ENCODE measurements at places on chromosomes 6 and 20. TPM values are rescaled to one million over a fixed set of nuclear protein-coding genes. Genes with fewer than 3 reads are reported as not detected.

GRCh38 chr6:118719351-118720124 lies 68.1 kb upstream of the CEP85L start:
- H3K4me3 ChIP-seq = no peak overlapping the region
- H3K27ac ChIP-seq = no peak overlapping the region
- H3K36me3 ChIP-seq = no peaks in the 10 kb centered on the region
- no peaks in the 10 kb centered on the region for H3K4me1 ChIP-seq
- H3K27me3 ChIP-seq = no peaks in the 10 kb centered on the region

DNA sequence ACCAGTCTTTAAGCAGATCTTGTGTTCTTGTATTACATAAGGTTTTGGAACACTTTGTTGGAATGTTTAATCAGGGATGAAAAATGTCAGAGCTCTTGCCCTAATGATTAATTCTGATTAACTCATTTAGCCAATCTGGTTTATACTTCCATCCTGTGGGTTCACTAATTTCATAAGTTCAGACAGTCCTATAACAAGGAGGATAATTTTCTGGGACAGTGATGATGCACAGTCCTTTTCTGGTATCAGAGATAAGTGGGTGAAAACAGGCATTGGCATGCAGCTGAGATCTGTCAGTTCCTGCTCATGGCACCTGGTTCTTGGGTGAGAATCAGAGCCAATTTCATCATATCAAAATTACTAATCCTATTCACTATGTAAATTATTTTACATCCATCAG lies 125.0 kb upstream of the LAMA2 start:
- no peak overlapping the region for H3K27ac ChIP-seq
- H3K4me3 ChIP-seq = no peak overlapping the region
- H3K27me3 ChIP-seq = no peaks in the 10 kb centered on the region
- no peak for DNase-seq
- no peaks in the 10 kb centered on the region for H3K4me1 ChIP-seq

- peaks cover 51% of the 10 kb centered on the region for H3K27me3 ChIP-seq
- H3K4me3 ChIP-seq = no peak overlapping the region
- DNase-seq = no peak
- no peaks in the 10 kb centered on the region for H3K36me3 ChIP-seq
Measured at GRCh38 chr6:12866422-12867029, 150.0 kb downstream of the PHACTR1 start.

- H3K4me1 ChIP-seq = peaks cover 7% of the 10 kb centered on the region
- no peaks in the 10 kb centered on the region for H3K36me3 ChIP-seq
- no peak overlapping the region for H3K27ac ChIP-seq
- H3K4me3 ChIP-seq = no peak overlapping the region
- no peaks in the 10 kb centered on the region for H3K27me3 ChIP-seq
Measured at GRCh38 chr6:110662490-110663211, 152.6 kb downstream of the CDK19 start.

DNA sequence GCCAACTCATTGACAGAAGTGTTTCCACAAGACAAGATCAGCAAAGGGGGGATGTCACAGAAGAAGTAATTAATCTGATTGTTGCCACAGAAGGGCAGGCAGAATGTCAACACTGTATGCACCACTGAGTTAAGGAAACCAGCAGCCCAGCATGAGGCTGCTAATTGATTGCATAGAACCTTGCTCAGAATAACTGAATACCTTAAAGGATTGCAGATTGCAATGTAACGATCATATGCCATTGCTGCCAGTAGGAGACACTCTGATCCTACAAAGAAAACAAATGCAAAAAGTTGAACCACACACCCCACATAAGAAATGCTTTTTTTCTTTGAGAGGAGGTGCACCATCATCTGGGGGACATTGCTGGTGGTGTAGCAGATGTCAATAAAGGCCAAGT lies 13.1 kb downstream of the OR5V1 start:
- no peaks in the 10 kb centered on the region for H3K36me3 ChIP-seq
- DNase-seq = no peak
- H3K4me3 ChIP-seq = no peak overlapping the region
- no peaks in the 10 kb centered on the region for H3K4me1 ChIP-seq
- H3K27me3 ChIP-seq = no peaks in the 10 kb centered on the region

- no peaks in the 10 kb centered on the region for H3K27me3 ChIP-seq
- H3K36me3 ChIP-seq = no peaks in the 10 kb centered on the region
- H3K4me3 ChIP-seq = no peak overlapping the region
Measured at GRCh38 chr6:152587473-152587872, 49.7 kb downstream of the SYNE1 start.

- no peak overlapping the region for H3K27ac ChIP-seq
- DNase-seq = no peak
- no peak overlapping the region for H3K4me3 ChIP-seq
- H3K36me3 ChIP-seq = no peaks in the 10 kb centered on the region
- H3K4me1 ChIP-seq = no peaks in the 10 kb centered on the region
Measured at GRCh38 chr6:110523451-110524021, 47.1 kb upstream of the SLC22A16 start.

GRCh38 chr20:47042464-47042863 lies 147.8 kb downstream of the EYA2 start:
- H3K4me3 ChIP-seq = no peak overlapping the region
- H3K27me3 ChIP-seq = no peaks in the 10 kb centered on the region
- no peaks in the 10 kb centered on the region for H3K36me3 ChIP-seq

DNA sequence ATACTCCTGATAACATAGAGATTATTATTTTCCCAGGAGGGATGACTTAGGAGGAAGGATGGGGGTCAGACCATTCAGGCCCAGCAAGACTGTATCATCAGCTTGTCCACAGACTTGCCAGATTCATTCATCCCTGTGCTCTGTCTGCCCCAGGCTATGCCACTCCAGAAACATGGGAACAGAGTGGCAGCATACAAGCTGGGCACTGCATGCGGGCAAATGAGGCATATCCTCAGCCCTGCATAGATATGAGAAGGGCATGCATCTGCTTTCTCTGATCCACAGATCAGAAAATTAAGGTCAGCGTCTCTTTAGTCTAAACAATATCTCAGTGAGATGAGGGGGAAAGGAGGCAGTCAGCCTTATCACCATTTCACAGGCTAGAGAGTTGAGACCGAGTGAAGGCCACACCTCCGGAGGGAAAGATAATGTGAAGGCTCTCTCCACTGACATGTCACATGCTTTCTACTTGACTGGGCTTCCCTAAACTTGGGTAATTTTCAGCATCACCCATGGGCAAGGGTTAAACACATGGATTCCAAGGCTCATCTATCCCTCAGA lies 140.5 kb downstream of the TFAP2B start:
- no peaks in the 10 kb centered on the region for H3K27me3 ChIP-seq
- H3K36me3 ChIP-seq = no peaks in the 10 kb centered on the region
- DNase-seq = no peak

- no peaks in the 10 kb centered on the region for H3K36me3 ChIP-seq
- H3K4me1 ChIP-seq = peaks cover 12% of the 10 kb centered on the region
- H3K27ac ChIP-seq = no peak overlapping the region
- no peak overlapping the region for H3K4me3 ChIP-seq
Measured at GRCh38 chr20:33915726-33916331, 77.9 kb upstream of the RALY start.

DNA sequence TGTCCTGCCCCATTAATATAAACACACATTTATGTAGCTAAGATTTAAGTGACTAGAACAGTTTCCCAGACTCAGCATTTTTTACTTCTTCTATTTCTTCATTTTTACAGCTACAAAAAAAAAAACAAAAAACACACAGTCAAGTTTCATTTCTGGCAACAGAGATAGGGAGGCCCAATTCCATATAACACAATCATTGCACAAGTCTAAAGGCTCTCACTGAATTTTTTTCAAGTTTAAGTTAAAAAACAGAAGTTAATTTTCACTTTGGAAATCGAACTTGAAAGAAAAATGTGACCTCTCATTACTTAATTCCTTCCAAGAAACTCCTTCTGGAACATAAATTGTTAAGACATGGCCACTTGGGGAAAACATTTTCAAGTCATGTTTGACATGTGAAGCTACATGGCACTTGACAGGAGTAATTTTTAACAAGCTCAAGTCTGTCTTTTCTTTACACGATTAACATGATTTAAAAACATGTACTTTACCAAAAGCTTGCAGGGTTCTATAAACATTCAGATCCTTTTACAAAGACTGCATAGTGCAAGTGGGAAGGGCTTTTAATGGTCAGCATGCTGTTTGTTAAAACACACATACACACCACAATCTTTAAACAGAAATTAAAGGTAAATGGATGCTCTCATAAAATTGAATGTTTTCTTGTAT lies 100.1 kb upstream of the CCDC28A start:
- no peaks in the 10 kb centered on the region for H3K36me3 ChIP-seq
- no peak for DNase-seq
- H3K4me1 ChIP-seq = no peaks in the 10 kb centered on the region
- no peak overlapping the region for H3K4me3 ChIP-seq

- no peaks in the 10 kb centered on the region for H3K27me3 ChIP-seq
- H3K27ac ChIP-seq = no peak overlapping the region
- no peaks in the 10 kb centered on the region for H3K36me3 ChIP-seq
- no peak overlapping the region for H3K4me3 ChIP-seq
- no peak for DNase-seq
Measured at GRCh38 chr6:16633465-16633864, 127.8 kb downstream of the ATXN1 start.

GRCh38 chr6:8392569-8392968 lies 42.8 kb downstream of the SLC35B3 start:
- no peaks in the 10 kb centered on the region for H3K27me3 ChIP-seq
- H3K36me3 ChIP-seq = no peaks in the 10 kb centered on the region
- H3K27ac ChIP-seq = no peak overlapping the region
- no peak for DNase-seq
- H3K4me3 ChIP-seq = no peak overlapping the region

- no peaks in the 10 kb centered on the region for H3K4me1 ChIP-seq
- H3K36me3 ChIP-seq = no peaks in the 10 kb centered on the region
- H3K4me3 ChIP-seq = no peak overlapping the region
- no peak overlapping the region for H3K27ac ChIP-seq
- H3K27me3 ChIP-seq = peaks cover 5% of the 10 kb centered on the region
Measured at GRCh38 chr20:18852318-18852717, 38.7 kb downstream of the SCP2D1 start.

- no peak overlapping the region for H3K27ac ChIP-seq
- DNase-seq = no peak
- H3K4me1 ChIP-seq = no peaks in the 10 kb centered on the region
- no peaks in the 10 kb centered on the region for H3K27me3 ChIP-seq
- no peak overlapping the region for H3K4me3 ChIP-seq
Measured at GRCh38 chr6:73362869-73363536, 545 bp downstream of the KHDC3L start.

GRCh38 chr6:26475823-26476729 lies 18.3 kb downstream of the BTN2A1 start:
- H3K4me1 ChIP-seq = peaks cover 15% of the 10 kb centered on the region
- no peak overlapping the region for H3K27ac ChIP-seq
- no peak for DNase-seq
- H3K4me3 ChIP-seq = no peak overlapping the region

DNA sequence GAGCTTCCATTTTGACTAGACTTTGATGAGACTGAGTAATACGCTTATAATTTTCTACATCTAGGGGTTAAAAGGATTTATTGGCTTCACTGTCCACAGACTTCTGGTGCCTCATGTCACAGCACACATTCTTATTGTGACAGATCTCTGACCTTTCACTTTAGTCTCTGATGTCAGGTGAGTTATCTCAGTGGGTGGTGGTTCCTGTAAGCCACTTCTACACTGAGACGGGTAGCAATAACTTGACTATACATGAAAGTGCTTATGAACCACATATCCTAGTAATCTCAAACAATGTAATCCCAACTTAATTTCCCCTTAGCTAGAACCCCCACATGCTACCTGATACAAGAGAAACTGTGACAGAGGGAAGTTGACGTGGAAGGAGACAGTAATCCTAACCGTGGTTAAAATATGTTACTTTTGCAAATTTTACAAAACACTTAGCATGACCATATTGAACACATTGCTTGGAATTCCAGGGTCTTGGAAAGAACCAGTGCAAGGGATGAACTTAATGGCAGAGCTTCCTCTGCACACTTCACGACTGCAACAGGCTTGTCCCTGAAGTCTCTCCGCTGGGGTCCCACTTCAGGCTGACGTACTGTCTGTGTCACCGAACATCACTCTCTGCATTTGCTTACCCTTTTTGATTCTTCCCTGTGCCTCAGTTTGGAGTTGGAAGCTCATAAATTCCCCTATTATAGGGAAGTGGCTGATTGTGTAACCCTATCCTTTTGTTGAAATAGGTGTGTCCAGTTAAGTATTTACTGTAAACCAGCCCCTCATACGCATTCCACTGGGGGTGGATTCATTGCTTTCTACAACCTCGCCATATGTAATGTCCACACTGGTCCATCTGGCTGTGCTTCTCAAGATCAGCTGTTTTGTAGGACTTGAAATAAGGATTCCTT lies 6.4 kb upstream of the TRIM40 start:
- no peak overlapping the region for H3K27ac ChIP-seq
- no peaks in the 10 kb centered on the region for H3K27me3 ChIP-seq
- DNase-seq = no peak
- peaks cover 17% of the 10 kb centered on the region for H3K4me1 ChIP-seq

GRCh38 chr20:35063168-35063567 lies 29.4 kb downstream of the TRPC4AP start:
- no peak for DNase-seq
- H3K27me3 ChIP-seq = no peaks in the 10 kb centered on the region
- H3K36me3 ChIP-seq = no peaks in the 10 kb centered on the region
- no peak overlapping the region for H3K27ac ChIP-seq

GRCh38 chr6:127186889-127187288 lies 68.4 kb downstream of the RSPO3 start:
- H3K4me3 ChIP-seq = no peak overlapping the region
- H3K27ac ChIP-seq = no peak overlapping the region
- no peaks in the 10 kb centered on the region for H3K4me1 ChIP-seq

DNA sequence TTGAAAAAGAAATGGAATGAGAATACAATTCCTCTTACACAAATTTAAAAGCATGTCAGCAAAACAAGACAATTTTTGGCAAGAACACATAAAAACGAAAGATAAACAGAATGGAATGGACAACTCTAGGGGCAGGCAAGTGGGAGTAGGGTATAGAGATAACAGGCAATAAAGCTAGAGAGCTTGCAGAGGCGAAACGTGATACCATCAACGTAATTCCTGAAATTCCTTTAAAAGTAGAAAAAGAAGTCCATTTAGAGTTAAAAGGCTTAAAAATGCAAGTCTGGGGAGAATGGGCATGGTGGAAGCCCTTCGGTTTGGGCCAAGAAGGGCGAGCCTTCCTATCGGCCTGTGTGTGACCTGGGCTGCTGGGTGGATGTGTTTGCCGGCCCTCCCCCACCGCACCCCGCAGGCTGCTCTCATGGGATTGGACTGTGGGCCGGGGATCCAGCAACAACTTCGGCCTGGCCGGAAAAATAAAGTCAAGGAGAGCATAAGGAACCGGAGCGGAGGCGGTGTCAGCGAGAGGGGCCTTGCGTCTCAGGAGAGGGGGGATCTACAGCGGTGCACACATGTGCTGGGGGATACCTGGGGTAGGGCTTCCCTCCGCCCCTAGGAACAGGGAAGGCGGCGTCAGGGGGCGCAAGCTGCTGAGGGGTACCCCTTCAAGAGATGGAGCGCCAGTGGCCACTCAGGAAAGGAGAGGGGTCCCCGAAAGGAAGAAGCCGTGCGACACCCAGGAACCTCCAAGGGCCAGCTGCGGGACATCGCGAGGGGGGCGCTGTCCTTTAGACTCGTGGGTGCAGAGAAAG lies 4.1 kb downstream of the TMEM239 start:
- peaks cover 3% of the 10 kb centered on the region for H3K27me3 ChIP-seq
- H3K36me3 ChIP-seq = no peaks in the 10 kb centered on the region
- H3K27ac ChIP-seq = no peak overlapping the region
- DNase-seq = no peak
- no peak overlapping the region for H3K4me3 ChIP-seq
- peaks cover 7% of the 10 kb centered on the region for H3K4me1 ChIP-seq

The PRPH2 gene
- total RNA-seq = not detected

The PREX1 gene
- total RNA-seq = 6.1 TPM

The EGFL8 gene
- total RNA-seq = 29.0 TPM

The PDYN gene
- total RNA-seq = not detected

The SH3BGRL2 gene
- 5.2 TPM for total RNA-seq

The LRRC73 gene
- 1.2 TPM for total RNA-seq

The FAM184A gene
- 2.4 TPM for total RNA-seq

The SEL1L2 gene
- total RNA-seq = not detected

The IL20RA gene
- total RNA-seq = 1.1 TPM

The KIF25 gene
- total RNA-seq = not detected

Measured in HCT116 (cell line).